ENCODE measurements at places on chromosomes 1 and 21.

DNA sequence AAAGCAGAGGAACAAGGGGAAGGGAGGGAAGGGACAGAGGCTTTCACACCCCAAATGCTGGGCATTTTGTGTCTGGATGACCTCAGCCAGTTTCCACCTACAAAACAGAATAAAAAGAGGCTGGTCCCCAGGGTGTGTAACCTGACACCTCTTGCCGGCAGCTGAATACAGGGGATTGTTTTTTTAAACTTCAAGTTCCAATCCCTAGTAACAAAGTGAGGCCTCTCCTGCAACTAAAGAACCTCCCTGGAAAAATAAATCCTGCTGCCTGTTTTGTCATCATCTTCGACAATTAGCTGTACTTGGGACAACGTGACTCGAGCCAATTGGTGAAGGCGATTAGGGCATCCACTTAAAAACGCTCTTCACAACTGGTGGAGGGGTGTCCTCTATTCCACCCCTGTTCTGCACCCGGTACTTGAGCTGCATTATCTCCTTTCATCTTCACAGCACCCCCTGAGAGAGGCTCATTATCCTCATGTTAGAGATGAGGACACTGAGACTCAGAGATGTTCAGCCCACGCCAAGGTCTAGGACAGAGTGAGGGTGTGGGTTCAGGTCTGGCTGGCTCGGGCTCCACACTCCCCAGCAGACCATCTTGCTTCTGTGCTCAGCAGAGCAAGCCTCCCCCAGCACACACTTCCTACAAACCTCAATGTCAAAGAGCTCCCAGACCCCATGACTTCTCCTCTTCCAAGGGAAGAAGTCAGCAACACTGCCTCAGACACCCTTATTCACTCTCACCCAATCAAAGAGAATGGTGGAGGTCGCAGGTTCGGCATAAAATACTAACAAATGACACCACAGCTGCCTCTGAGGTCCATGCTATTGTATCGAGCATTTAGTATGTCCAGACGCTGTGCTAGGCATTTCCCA lies 15.2 kb downstream of the ITPKB start:
- DNase-seq = no peak

GRCh38 chr1:201184307-201185122 lies 6.1 kb upstream of the IGFN1 start:
- no peak for DNase-seq

- DNase-seq = no peak
Observed at GRCh38 chr1:100361511-100362089, 9.3 kb downstream of the CDC14A start.

DNA sequence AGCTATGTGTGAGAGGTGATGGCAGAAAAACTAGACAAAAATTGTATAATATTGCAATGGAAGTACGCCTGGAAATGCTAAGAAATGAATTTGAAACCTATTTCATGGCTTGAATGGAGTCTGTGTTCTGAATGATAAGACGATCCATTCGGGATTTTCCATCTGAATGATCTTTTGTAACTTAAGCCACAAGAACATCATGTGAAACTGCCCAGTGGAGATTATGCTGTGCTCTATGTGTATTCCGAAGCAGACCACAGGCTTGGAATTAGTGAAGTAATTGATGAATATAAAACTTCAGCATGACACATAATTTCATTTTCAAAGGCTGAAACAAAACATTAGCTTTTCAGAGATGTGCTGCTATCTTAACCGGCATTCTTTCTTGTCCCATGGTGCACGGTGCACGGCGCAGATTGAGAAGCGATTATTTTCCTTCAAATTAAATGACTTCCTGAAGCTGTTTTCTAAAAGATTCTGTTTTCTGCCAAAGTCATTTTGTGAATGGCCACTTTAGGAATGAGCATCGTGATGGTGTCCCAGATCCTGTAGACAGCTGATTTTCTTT lies 652.9 kb downstream of the PLA2G4A start:
- no peak for DNase-seq

- DNase-seq = no peak
Observed at GRCh38 chr1:100834777-100835660, 59.6 kb downstream of the EXTL2 start.

DNA sequence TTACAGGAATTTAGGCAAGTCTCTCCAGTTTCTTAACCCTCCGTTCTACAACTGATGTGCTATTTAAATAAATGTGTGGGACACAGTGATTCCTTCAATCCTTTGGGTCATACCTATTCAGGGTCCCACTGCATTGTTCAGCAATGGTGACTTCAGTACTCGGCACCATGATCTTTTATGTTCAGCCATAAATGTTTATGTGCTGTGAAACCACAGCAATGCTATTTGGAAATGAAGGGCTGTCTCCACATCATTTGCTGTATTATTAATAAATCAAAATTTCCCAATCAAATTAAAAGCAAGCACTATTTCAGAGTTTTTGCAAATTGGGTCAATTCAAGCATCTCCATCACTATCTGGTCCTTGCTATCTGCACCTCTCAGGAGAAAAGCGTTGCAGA lies 84.8 kb downstream of the NR5A2 start:
- no peak for DNase-seq

DNA sequence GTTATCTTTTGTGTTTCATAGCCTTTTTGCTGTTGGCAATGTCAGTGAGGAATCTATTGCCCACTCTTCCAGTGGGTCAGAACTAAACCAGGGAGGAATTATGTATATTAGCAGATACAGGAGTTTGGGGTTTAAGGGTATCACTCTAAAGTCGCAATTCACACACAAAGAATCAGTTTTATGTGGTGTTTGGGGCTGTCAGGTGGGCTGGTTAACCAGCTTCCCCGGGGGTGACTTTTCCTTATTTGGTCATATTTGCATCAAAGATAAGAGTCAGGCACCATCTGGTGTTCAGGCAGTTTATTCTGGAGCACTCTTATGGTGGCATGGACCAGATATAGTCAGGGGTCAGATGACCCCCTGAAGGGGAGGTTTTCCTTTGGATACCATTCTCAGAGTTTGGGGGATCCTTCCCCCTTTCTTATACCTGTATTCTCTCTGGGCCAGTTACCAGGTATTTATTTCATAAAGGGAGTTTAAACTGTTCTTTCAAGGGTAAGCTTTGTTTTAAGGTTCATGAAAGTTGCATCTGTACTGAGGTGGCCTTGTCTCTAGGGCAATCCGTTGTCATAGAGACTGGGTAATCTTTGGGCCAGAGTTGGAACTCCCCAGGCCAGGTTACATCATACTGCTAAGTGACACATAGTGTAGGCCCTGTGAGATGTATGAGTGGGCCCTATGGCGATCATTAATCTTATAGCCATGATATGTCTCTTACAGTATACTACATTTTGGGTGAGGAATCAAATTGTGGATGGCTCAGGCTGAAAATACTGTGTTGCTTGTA lies 148.2 kb downstream of the RWDD3 start:
- DNase-seq = no peak

Data from activated naive CD4-positive, alpha-beta T cell treated with Interleukin-2 at 50 U/mL for 16 hours (primary cell).